ENCODE measurements at places on chromosomes 3 and 15. TPM values are rescaled to one million over a fixed set of nuclear protein-coding genes. Genes with fewer than 3 reads are reported as not detected.

The CRABP1 gene
- polyA plus RNA-seq = 9.2 TPM

The SLC33A1 gene
- 13.6 TPM for polyA plus RNA-seq

The FBXO40 gene
- polyA plus RNA-seq = 2.6 TPM

The ZNF445 gene
- polyA plus RNA-seq = 19.4 TPM

The COL6A5 gene
- not detected for polyA plus RNA-seq

The ARGFX gene
- not detected for polyA plus RNA-seq

The CCR1 gene
- 3.1 TPM for polyA plus RNA-seq

The CCDC33 gene
- not detected for polyA plus RNA-seq

The TJP1 gene
- 41.6 TPM for polyA plus RNA-seq

The PIAS1 gene
- polyA plus RNA-seq = 30.0 TPM

The C3orf85 gene
- polyA plus RNA-seq = not detected

The AMOTL2 gene
- 73.7 TPM for polyA plus RNA-seq
